ENCODE measurements at places on chromosomes 6 and 20.

DNA sequence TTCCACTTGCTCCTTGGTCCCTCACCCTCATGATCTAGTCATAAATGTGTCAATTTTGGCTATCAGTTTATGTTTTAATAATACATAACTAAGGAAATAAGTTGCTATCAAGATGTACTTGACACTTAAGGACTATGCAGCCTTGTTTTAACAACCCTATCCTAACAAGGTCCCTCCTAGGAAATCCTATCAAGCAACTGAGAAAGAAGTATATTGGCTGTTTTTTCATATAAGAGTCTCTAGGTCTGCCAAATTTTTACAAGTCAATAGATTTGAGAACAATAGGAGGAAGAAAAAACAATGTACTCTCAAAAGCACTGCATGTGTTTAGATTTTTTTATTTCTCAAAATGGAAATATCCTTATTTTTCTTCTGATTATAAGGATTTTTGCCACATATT, 14.7 kb downstream of the FILIP1 start:
- no peak for DNase-seq

DNA sequence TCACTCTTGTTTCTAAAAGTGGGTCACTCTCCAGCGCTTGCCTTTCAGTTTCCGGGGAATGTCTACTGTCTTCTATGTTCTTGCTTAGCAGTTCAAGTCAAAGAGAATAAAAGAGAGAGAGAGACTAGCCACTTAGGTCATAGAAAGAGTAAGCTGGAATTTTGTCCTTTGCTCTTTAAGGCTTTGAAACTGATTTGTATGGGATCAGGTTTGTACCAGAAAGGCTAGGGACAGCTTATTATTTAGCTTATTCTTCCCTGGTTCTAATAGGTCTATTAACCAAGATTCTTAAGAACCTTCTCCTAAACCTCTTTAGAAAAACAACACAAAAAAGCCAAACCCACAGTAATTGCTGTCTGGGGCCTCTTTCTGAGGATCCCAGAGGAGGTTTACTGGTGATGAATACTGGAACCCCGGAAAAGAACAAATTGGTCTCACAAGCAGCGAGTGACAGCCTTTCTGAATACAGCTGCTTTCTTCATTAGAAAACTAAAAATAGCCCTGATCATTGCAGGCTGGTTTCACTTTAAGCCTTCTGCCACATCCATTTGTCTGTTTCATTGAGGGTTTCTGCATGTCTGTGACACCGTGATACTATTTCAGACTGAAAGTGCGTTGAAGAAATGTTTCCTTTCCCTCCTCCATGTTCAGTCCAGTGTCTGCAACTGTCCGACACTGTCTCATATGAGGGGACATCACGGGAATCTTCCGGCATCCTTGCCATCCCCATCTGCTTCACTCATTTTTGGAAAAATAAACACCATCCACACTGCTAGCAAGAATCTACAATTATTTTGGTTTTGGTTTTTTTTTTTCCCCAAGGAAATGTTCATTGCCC, 75.1 kb upstream of the ATXN1 start:
- no peak for DNase-seq

DNA sequence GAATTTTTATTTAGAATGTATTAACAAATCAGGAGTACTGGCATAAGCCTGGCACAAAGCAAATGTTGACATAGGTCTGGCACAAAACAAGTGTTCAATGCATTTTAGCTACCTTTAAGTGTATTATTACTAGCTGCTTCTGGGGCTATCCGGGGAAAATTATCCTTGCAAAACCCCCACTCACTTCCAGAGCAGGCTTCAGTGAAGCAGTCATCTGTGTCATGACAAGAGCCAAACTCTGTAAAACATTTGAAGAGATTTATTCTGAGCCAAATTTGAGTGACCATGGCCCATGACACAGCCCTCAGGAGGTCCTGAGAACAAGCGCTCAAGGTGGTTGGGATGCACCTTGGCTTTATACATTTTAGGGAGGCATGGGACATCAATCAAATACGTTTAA, 6.4 kb upstream of the TRIM38 start:
- DNase-seq = no peak

GRCh38 chr6:34563513-34563870, 7.4 kb upstream of the SPDEF start:
- DNase-seq = no peak

- no peak for DNase-seq
These were observed 103.1 kb downstream of the DST start for GRCh38 chr6:56539527-56540105.

- no peak for DNase-seq
These were observed 98.2 kb downstream of the IRF4 start for GRCh38 chr6:489762-490161.

DNA sequence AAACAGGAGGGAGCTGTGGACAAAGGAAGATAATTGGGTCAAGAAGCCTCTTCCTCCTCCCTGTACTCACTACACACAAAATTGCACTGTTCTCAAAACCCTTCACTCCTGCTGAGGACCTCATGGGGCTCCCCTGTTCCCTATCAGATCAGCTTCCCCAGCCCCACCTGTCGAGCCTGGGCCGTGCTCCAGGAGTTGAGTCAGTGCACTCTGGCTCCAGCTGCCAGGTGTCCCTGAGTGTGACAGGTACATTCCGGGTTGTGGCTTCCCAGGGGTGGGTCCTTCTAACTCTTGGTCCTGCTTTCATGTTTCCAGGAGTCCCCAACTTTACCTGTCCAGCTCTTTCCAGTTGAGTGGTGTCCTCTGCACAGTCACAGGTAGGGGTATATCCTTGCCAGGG, 8.4 kb downstream of the RAB5IF start:
- no peak for DNase-seq

- DNase-seq = no peak
These were observed 16.7 kb upstream of the SGK2 start for GRCh38 chr20:43542161-43542560.

GRCh38 chr6:47375426-47375825, 65.7 kb upstream of the TNFRSF21 start:
- no peak for DNase-seq

- DNase-seq = no peak
These were observed 284.7 kb downstream of the ALDH8A1 start for GRCh38 chr6:134665029-134665723.

- DNase-seq = no peak
These were observed 50.1 kb downstream of the SSR1 start for GRCh38 chr6:7262746-7263518.

DNA sequence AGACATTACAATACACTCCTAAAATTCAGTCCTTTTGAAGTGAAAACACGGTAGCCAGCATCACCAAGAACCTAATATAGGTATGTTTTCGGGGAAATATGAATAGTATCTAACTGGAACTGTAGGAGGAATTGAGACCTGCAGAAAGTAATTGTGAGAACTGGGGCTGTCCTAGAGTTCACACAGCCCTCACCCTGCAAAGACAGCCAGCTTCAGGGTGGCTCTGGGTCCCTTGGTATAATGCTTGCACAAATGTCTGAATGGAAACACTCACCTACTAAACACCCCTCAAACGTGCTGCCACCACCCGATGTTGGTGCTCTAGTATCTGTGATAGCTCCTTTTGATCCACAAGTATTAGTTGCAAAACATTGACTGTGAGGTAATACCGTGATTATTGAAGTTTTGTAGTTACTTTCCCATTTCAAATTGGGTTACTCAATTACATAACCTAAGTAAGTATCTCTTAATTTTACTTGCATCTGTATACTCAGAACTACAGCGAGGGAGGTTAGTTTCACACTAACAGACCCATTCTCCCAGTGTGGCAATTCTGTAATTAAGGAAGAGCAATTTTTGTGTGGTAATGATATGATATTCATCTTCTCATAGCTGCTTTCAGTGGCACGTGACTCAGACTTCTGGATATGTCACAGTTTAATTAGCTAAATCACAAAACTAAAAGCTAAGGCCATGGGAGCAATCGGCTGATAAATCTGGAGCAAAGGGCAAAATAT, 129.5 kb downstream of the INSM1 start:
- no peak for DNase-seq

GRCh38 chr20:45305262-45305661, 1.4 kb upstream of the RBPJL start:
- DNase-seq = no peak

All from stimulated activated CD8-positive, alpha-beta memory T cell treated with anti-CD3 and anti-CD28 coated beads, Interleukin-7, amount 100 ng/mL, for 1 hour (primary cell).